Activated CD4-positive, alpha-beta T cell treated with anti-CD3 and anti-CD28 coated beads, Interleukin-2, amount 50 U/mL, for 48 hours (primary cell): ENCODE measurements at places on chromosomes 6 and 20.

- DNase-seq = no peak
Observed at GRCh38 chr6:129513471-129513870, 196.5 kb downstream of the ARHGAP18 start.

- DNase-seq = no peak
Observed at GRCh38 chr20:58987790-58988564, 6.9 kb downstream of the NELFCD start.

GRCh38 chr20:1463971-1464570, 2.6 kb downstream of the NSFL1C start:
- no peak for DNase-seq

- DNase-seq = no peak
Observed at GRCh38 chr6:105875974-105876640, 210.0 kb upstream of the PRDM1 start.
